ENCODE measurements at places on chromosomes 2 and 18.

DNA sequence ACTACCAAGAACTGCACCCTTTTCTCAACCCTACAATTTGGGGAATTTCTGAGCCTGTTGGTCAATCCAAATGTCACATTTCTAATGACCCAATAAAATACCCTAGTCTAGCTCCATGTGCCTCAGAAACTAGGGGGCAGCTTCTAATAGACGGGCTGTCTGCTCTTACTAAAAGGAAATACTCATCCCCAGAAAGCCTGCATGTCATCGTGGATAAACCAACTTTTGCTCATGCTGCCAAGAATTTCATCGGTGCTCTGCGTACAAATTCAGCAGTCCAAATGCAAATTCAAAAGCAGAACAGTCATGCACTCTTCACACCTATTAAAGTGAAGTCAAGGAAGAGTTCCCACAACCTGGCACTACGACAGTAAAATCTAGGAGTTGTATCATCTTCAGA lies 377.3 kb downstream of the LNPK start:
- no peak for DNase-seq

DNA sequence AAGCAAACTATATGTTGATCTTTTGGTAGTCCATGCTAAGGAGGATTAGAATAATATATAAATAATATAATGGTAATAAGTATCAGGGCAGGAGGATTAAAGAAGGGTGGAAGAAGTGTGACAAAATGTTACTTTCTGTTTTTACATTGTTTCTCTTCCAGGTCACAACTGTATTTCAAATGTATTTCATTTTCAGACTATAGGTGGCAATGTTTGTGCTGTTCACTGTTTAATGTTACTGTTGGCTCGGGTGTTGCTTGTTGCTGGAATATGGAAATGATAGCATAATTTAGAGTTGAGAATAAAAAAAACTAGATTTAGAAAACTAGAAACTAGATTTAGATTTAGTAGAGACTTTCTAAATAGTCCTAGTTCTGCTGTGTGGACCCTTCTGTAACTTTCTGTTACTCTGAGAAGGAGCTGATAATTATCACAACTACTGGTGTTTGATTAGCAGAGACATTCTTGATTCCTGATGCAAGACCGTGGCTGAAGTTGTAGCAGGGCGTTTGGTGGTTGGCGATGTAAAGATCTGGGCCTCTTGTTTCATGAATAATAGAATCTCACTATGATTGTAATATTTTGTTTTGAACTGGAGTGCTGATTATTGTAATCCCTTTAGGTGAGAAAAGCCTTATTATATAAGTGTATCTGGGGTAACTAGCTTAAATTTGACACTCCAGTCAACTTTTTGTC lies 7.9 kb downstream of the NEDD4L start:
- no peak for DNase-seq

GRCh38 chr2:235017441-235017840 lies 65.6 kb downstream of the SH3BP4 start:
- no peak for DNase-seq

- DNase-seq: no peak
These were observed at the start of gene COLEC11 for GRCh38 chr2:3594493-3595281. COLEC11 (plus strand) TSS chr2:3595112; CDS start chr2:3604341, 9,229 bp downstream.

DNA sequence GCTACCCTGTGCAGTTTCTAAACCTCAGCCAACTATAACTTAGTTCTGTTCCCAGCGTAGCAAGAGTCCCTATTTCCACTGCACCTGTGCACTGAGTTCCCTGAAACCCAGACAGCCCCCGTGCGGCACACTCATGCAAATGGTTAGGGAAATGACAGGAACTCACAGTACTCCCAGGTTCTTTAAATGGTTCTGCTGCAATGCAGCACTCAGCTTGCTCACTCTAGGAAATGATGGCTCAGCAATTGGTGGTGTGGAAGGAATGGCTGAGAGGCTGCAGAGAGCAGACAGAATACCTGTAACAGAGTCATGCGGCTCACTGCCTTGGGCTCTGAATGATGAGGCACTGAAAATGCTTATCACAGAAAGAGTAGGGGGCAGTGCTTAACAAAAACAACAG lies 143.0 kb downstream of the RAD51AP2 start:
- DNase-seq: no peak

- DNase-seq: no peak
These were observed 45.9 kb downstream of the ST6GAL2 start for GRCh38 chr2:106839849-106840595.

DNA sequence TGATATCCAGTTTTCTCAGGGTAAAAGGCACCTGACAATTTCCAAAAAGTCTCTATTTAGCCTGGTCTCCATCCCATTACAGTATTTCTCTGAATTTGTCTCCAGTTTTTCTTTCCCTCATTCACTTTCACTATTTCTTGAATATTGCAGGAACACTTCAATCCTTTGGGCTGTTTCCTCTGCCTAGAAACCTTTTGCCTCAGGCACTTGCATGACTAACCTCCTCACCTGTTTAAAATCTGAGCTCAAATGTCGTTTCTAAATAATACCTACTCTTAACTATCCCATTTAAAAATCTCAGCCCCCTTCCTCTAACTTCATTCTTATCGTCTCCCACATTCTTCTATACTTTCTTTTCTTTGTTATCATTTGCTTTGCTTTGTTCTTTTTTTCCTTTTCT lies 9.0 kb downstream of the SCN2A start:
- no peak for DNase-seq

- DNase-seq: no peak
These were observed 36.7 kb downstream of the SFXN5 start for GRCh38 chr2:73034661-73035375.

DNA sequence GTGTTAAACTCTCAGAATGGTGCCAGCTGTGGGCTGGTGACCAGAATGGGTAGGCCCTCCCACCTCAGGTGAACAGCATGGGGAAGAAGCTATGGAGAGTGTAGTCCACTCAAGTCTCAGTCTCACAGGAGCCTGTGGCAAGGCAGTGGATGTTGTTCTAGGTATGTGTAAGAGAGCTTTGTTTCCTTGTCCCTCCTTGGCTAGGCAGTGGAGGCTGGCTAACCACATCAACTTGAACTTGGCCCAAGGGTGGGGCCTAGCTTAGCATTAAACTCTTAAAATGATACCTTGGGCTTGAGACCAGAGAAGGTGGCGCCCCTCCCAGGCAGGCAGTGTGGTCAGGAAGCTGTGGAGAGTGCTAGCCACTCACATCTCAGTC lies 53.2 kb upstream of the SLC4A10 start:
- no peak for DNase-seq

- DNase-seq: no peak
These were observed 18.9 kb upstream of the IL1R2 start for GRCh38 chr2:101972621-101973434.

Measured in CD8-positive, alpha-beta T cell (primary cell).